NCI-H2029 (cell line): ENCODE measurements at places on chromosomes 3 and 15.

GRCh38 chr3:183489455-183490210 lies 61.2 kb upstream of the MCF2L2 start:
- no peak for DNase-seq

- peak; percentile 22 for DNase-seq
Measured at GRCh38 chr15:88897456-88898194, 2.3 kb upstream of the HAPLN3 start.

- no peak for DNase-seq
Measured at GRCh38 chr15:98126326-98127085, 166.0 kb downstream of the ARRDC4 start.

- no peak for DNase-seq
Measured at GRCh38 chr15:88803241-88803919, at the start of gene ACAN. Gene ACAN (plus strand): TSS chr15:88803436. CDS start chr15:88836207, 32,771 bp downstream.

GRCh38 chr3:16663854-16664712 lies 58.9 kb upstream of the DAZL start:
- no peak for DNase-seq

DNA sequence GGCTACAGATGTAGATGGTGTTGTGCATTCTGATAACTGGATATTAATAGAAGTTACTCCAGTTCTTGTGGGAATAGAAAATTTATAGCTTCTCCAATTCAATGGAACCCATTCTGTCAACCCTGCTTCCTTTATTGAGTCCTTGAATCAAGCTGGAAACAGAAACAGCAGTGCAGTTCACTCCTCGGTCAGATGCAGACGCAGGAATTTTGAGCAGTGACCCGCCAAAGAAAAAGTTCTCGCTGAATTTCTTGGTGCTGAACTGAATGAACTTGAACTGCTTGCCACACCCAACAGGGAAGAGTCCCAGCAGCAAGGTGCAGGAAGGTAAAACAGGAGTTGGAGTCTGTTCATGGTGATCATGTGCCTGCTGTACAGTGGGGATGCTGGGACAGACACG lies 10.3 kb downstream of the HRH1 start:
- no peak for DNase-seq

GRCh38 chr3:173732237-173732636 lies 334.7 kb downstream of the NLGN1 start:
- DNase-seq, result no peak

GRCh38 chr3:190169877-190170276 lies 49.2 kb upstream of the P3H2 start:
- DNase-seq, result no peak

DNA sequence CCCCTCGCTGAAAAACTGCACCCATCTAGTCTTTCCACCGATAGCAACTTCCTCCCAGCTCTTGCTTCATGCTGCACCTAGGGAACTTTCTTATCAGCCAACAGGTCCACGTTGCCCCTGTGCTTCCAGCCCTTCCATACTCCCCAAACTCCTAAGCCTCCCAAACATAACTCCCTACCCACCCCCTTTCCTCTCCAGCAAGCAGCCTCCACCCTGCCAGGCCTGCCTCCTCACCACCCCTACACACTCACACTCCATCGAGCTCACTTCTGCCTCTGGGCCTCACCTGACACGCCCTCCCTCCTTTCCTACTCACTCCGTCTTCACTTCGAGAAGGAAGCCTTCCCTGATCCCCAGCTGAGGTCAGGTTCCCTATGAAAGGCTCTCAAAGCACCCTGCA lies 8.1 kb downstream of the INSYN1 start:
- DNase-seq, result no peak

GRCh38 chr15:66298803-66299251 lies 5.5 kb downstream of the DIS3L start:
- DNase-seq, result no peak

GRCh38 chr15:81511138-81511537 lies 137.1 kb upstream of the TMC3 start:
- DNase-seq, result no peak

GRCh38 chr3:124558991-124559845 lies 171.0 kb upstream of the UMPS start:
- peak; percentile 77 for DNase-seq

DNA sequence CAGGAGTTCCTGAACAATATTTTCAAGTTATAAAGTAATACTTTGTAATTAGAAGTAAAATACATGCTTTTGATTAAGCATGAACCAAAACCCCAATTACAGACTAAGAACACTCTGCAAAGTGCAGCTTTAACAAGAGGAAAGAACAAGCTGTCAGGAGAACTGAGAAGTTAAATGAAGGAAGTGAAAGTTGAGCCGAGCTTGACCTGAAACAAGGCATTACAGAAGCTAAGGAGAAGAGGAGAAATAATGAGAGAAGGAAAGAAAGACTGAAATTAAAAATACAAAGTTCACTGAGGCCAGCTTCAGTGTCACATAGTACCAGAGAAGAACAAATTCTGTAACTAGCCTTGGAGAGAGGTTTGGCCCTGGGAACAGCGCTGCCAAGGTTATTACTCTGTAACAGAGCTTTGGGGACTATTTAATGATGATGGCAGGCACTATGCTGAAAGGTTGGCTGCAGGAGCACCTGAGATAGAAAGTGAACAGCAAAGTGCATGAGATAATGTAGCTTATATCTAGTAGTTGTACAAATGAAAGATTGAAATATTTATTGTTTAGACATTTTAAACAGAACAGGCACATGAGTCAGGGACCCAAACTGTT lies 241.9 kb upstream of the PEX5L start:
- DNase-seq, result no peak

- no peak for DNase-seq
Measured at GRCh38 chr3:55252921-55253320, 234.2 kb downstream of the WNT5A start.

DNA sequence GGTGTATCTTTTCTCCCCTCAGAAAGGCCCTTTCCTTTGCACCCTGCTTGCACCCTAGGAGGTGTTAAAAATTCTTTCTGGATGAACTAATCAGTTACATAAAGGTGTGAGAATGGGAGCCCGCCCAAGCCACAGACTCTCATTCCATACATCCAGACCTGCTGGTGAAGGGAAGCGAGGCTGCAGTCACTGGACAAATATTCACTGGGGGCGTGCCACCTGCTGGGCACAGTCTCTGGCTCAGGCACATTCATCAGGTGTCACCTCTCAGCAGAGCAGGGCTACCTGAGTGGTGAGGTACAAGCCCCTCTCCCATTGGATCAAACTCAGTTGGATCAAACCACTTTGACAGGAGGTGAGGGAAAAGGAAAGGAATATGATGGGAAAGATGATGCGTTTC lies 52.0 kb downstream of the NTRK3 start:
- no peak for DNase-seq

- no peak for DNase-seq
Measured at GRCh38 chr3:126983276-126983652, 349 bp downstream of the PLXNA1 start.

GRCh38 chr3:134718726-134719125 lies 67.9 kb upstream of the KY start:
- no peak for DNase-seq

GRCh38 chr15:83585601-83586335 lies 68.2 kb upstream of the ADAMTSL3 start:
- DNase-seq, result no peak

GRCh38 chr15:64138331-64138941 lies 13.1 kb upstream of the SNX22 start:
- DNase-seq, result no peak

GRCh38 chr15:66042624-66043023 lies 173.3 kb downstream of the RAB11A start:
- no peak for DNase-seq

GRCh38 chr3:20023623-20024405 lies 11.8 kb upstream of the PP2D1 start:
- DNase-seq, result no peak

DNA sequence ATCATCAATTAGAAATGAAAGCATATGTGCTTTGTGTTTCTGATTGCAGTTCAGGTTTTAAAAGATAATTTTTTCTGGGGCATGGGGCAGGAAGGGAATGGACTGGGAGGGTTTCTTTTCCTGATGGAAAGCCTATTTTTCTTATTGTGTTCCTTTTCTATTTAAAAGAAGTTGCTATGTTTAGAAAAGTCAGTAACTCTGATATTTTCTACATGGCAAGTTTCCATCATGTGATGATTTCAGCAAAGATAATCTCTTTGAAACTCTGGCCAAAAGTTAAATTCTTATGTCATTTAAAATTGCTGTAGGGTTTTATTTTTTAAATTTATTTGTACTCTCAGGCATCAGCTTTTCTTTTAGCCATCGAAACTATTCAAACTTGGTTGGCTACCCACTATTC lies 601.2 kb downstream of the FOXP1 start:
- no peak for DNase-seq

GRCh38 chr15:90402223-90402622 lies 14.2 kb downstream of the IQGAP1 start:
- DNase-seq, result no peak

DNA sequence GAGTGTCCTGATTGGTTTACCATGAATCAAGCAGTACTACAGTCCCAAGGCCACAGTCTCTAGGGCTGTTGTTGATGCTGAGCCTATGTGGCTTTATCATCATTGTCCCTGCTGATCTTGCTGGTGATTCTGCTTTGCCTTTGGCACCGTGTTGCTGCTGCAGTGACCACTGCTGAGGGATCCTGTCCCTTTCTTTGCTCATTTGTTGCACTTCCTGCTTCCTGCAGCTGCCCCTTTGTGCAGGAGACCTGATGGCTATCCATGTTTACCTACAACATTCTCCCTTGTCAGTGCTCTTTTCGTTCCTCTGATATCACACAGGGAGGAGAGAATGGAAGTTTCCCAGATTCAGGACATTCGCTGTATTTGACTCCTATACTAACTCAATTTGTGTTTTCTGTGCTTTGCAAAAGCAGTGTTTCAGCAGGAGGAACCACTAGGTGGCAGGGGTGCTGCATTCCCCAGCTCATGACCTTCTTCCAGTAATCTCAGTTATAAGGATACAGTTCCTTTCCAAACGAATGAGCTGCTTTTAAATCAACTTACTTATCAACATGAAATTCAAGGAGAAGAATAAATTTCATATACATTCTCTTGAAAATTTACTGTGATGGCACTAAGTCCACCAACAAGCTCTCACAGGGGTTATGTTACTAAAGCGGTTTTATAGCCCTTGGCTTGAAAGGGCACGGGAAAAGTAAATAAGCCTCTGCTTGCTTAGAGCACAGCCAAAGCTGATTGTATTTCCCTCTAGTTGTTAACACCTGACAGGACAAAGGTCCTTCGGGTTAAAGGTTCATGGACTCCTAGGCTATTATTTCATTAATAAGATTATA lies 9.7 kb upstream of the THUMPD3 start:
- peak; percentile 77 for DNase-seq

DNA sequence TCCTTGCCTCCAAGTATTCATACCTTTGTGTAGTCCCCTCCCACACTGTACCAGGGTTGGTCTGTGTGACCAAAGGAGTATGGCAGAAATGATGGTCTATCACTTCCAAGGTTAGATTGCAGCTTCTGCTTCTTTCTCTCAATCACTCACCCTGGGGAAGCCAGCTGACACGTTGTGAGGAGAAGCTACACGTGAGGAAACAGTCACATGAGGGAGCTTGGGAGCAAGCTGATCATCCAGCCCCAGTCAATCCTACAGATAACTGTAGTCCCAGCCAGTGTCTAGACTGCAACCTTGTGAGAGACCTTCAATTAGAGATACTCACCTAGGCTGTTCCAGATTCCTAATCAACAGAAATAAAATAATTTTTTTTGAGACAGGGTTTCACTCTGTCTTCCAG lies 6.2 kb upstream of the ZNF774 start:
- DNase-seq, result no peak

DNA sequence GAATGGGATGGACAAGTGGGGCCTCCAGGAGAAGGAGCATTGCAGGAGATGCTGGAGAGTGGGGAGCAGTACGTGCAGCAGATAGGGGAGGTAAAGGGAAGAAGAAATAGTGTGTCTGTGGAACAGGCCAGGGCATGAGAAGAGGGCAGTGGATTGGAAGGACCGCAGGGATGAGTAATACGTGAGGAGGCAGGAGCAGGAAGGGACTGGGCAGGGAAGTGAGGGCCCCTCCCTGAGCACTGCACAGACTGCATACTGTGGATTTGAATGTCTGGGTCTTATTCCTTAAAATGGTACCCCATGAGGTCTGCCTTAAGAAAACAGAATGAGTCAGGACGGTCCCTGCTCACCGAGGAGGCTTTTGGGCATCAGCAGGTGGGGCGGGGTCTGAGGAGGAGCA lies 210.0 kb upstream of the NDN start:
- DNase-seq, result no peak

GRCh38 chr3:144358191-144358590 lies 386.6 kb downstream of the DIPK2A start:
- no peak for DNase-seq

GRCh38 chr15:72884311-72884710 lies 100.8 kb upstream of the ADPGK start:
- DNase-seq, result no peak

GRCh38 chr15:47514200-47514652 lies 203.1 kb upstream of the SEMA6D start:
- peak; percentile 20 for DNase-seq

- no peak for DNase-seq
Measured at GRCh38 chr15:56205061-56205876, 38.4 kb downstream of the RFX7 start.

GRCh38 chr3:123780656-123781055 lies 103.5 kb downstream of the MYLK start:
- no peak for DNase-seq

GRCh38 chr15:55758580-55758986 lies 15.6 kb upstream of the PRTG start:
- DNase-seq, result no peak

DNA sequence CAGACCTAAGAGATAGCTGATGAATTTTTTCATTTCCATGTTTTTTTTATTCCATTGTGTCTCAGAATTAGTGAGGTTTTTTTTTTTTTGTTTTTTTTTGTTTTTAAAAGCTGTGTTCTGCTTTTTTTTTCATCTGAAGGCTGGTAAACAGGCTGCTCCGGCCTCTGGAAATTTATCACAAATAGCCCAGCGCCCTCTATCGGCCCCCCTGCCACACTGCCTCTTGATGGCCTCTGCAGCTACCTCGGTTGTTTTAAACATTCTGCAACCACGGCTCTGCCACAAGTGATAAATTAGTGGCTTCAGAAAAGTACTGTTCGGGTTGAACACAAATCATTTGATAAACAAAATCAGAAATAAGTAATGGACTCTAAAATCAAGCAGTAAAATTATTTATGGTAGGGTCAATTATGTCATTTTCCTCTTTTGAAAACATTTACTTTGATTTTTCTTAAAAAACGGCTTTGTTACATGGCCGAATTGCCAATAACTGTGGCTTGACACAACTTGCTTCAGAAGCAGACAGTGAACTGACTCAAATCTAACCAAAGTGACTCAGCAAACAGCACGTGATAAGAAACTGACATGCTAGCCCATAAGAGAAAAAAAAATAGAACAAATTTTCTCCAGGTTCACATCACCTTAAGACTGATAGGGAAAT lies 87.8 kb downstream of the RSL24D1 start:
- no peak for DNase-seq

GRCh38 chr15:75107908-75108838 lies 84.8 kb downstream of the PPCDC start:
- DNase-seq, result no peak

DNA sequence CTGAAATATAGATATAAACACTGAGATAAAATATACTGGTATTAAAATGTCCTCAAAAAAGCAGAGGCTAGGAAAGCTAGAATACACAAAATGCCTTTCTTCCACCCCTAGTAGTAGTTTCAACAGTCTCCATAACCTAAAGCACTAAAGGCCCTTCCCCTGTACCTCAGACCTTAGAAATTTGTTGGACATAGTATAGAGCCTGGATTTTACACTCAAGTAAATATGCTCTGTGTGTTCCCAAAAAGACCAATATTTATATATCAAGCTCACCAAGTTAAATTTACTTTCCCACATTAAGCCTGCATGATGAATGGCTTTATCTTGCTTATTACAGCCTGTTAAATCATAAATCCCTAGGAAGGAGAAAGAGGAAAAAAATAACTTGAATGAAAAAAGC lies 378.7 kb upstream of the AZI2 start:
- no peak for DNase-seq
